ENCODE measurements at places on chromosomes 11 and 22. TPM values are rescaled to one million over a fixed set of nuclear protein-coding genes. Genes with fewer than 3 reads are reported as not detected.

DNA sequence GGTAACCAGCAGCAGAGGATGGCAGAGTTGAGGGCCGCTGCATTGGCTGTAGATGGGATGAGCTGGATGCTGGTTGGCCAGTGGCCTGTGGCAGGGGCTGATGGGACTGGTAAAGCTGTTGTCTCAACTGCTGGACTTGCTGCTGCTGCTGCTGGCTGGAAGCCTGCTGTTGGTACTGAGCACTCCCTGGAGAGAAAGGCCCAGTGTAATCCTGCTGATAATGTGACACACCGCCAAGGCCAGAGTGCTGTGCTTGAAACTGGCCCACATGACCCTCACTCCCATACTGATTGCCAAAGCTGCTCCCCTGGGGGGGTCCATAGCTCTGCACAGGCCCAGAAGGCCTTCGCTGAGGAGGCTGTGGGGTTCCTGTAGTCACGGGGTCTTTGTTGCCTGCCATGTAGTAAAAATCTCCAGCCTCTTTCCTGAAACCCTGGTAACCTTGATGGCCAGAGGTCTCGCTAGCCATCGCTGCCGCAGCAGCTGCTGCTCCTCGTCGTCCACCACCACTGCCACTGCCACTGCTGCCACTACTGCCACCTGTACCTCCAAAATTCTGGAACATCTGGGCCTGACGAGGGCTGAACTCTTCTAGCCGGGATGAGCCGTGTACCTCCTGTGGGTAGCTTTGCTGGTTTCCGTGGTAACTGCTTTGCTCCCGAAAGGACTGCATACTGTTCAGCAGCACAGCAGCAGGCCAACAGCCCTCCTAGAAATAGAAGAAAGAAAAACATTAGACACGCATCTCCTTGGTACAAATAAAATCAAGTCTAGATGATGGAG is 55.6 kb downstream of the TCF20 start:
- DNase-seq = no peak

DNA sequence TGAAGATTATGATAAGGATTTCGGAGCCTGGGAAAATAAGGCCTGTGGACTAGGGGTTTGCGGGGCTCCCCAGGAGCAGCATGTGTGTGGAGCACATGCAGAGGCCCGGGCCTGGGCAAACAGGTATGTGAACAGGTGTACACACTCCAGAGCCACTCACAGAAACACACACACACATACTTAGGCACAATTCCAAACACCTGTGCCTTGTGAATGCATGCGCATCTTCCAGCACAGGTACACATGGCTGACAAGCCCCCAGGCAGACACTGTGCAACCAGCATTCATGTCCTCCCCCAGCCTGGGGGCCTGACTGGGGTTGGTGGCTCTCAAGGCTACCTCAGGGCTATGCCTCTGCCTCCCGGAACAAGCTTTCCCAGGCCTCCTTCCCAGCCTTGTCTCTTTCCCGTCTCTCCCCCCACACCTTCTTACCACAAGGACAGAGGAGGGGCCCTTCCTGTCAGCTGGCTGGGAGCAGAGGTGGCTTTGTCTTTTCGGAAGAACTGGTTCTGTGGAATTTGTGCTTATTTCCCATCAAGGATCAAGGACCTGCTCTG is 2.6 kb upstream of the P2RY6 start:
- no peak for DNase-seq

GRCh38 chr11:44630511-44631210 is 65.2 kb downstream of the CD82 start:
- no peak for DNase-seq

DNA sequence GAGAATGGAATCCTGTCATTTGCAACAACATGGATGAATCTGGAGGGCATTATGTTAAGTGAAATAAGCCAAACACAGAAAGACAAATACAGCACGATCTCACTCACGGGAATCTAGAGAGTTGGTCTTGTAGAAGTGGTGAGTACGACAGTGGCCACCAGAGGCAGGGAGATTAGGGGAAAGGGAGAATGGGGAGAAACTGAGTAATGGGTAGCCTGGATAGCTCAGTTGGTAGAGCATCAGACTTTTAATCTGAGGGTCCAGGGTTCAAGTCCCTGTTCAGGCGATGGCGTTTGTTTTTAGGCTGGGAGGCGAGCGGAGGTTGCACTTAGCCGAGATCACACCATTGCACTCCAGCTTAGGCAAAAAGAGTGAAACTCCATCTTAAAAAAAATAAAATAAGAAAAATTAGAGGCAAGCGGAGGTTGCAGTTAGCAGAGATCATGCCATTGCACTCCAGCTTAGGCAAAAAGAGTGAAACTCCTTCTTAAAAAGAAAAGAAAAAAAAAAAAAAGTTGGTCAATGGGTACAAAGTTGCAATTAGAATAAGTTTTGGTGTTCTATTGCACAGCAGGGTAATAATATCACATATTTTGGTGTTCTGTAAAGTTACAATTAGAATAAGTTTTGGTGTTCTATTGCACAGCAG is 95.7 kb upstream of the UBASH3B start:
- DNase-seq = no peak

DNA sequence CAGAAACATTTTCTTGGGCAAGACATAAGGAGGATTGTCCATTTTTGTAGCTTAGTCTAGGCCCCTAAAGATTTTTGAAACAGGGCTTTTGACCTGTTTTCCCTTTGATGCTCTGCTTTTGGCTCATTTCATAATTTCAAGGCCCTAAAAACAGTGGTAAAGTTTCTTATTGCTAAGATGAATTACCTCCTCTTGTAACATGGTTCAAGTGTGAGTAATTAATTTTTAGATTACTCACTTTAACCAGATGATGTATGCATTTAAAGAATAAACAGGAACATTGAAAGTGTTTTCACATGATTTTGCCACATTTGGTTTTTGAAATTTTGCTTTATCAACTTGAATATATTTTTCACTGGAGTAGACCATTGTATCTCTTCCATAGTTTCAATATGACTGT is 1.2 kb downstream of the RAG2 start:
- no peak for DNase-seq

DNA sequence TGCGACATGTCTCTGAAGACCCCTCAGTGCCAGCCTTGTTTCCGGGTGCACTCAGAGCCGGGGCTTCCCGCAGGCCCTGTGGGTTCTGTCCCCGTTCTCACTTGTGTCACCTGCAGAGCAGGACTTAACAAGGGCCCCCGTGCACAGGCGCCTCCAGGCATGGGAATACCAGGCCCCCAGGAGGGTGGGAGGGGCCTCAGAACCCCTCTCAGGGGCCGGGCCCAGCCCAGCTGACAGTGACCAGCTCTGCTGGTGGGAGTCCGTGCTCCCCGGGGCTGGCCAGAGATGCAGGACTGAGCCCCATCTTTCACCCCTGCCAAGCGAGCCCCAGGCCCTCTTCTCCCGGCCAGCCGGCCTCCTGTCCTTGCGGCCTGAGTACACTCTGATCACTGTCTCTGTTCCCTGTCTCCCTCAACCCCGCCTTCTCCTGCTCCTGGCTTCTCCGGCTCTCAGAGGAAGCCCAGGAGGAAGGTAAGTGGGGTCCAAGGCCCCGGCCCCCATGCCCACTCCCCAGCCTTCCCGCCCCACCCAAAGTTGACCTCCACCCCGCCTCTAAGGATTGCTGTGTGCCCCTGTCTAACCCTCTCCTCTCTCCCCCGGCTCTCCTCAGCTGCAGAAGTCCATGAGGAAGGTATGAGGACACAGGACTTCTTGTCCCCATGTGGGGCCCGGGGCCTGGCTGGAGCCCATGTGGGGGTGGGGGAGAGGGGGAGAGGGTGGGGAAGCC is 5.3 kb downstream of the TNNT3 start:
- DNase-seq = no peak

DNA sequence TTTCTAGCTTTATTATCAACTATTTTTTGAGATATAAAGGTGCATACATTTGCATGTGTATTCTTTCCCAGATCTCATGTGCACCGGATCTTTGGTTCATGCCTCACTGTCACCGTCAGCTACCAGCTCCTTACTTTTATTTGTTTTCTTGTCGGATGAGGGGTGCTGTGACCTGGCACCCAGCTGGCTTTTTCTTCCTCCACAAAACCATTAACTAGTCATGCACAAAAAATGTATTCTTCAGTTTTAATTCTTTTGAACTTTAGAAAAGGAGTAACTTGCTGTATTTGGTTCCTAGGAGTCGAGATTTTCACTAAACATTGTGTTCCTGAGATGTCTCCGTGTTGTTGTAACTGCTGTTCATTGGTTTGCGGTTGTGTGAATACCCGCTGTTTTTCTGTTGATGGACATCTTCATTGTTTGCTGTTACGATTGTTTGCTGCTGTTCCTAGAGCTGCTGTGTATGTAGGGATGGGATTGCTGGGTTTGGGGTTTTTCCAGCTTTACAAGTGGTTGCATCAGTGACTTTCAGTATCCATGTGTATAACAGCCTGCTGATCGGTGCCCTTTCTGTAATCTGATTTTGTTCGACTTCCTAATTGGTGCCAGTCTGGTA is 39.4 kb downstream of the MOV10L1 start:
- DNase-seq = no peak

DNA sequence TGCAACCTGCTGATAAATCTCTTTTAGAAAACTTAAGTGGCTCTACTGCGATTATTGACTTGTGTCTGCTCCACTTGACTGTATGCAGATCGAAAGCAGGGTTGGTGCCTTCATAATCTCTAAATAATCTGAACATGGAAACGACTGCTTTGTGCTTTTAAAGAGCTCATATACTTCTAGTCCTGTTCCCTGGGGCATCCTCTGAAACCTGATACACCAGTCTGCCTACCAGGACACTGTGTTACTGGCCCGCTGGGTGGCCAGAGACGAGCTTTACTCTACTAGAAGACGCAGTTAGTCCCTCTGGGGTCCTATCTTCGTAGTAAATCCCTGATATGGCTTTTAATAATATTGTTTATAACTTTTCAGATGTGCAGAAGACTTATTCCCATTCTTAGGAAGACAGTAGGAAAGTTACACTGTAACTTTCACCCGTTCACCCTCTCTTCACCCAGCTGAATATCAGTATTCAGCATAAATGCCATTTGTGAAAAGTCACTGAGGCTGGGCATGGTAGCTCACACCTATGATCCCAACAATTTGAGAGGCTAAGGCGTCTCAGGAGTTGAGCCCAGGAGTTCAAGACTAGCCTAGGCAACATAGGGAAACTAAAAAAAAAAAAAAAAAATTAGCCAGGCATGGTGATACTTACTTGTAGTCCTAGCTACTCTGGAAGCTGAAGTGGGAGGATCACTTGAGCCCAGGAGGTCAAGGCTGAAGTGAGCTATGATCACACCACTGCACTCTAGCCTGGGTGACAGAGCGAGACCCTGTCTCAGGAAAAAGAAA is 9.0 kb upstream of the HTR3B start:
- no peak for DNase-seq

- DNase-seq = no peak
Measured at GRCh38 chr11:61345170-61345610, 12.2 kb downstream of the TKFC start.

DNA sequence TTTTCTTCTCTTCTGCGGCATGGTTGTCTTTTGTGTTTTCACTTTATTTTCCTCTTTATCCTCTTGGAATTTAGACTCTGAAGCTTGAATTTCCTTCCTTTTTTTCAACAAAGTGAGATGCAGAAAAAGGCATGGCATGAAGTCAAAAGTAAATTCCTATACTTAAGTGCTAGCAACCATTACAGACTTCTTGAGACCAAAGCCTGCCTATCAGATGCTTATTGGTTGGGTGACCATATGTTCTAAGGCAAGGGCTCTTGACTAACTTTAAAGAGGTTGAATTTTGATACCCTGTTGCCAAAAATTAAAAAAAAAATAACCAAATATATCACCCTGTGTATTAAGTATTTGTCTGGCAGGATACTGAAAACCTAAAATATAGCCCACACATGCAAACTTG is 237.4 kb downstream of the TMEM135 start:
- no peak for DNase-seq

- DNase-seq = no peak
Measured at GRCh38 chr11:255176-255575, 18.4 kb downstream of the PSMD13 start.

- DNase-seq = peak; percentile 49
Measured at GRCh38 chr11:125995313-125995712, 49.5 kb downstream of the VSIG10L2 start.

DNA sequence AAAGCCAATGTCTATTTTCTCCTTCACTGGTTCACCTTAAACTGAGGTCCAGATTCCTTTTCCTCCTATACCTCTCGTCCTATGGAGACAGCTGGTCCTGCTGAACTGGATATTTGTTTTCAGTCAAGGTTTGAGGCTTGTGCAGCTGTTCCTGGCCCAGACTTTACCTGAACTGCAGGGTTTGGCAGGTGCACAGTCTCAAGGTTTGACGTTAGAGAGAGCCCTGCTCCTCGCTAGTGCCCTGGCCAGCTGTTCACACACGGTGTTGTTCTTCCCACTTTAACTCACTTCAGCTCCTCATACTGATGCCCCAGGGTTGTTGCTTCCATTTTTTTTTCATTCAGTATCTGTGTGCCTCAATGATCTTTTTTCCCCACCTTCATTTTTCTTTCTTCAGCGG is 74.0 kb upstream of the TTC12 start:
- DNase-seq = no peak

GRCh38 chr11:78497293-78497692 is 77.4 kb downstream of the NARS2 start:
- no peak for DNase-seq

The SLN gene
- total RNA-seq = not detected

The LYVE1 gene
- total RNA-seq = not detected

The IPO7 gene
- 98.5 TPM for total RNA-seq

The ARHGAP20 gene
- total RNA-seq = 0.18 TPM

The PDE3B gene
- 92.2 TPM for total RNA-seq

The MMP13 gene
- not detected for total RNA-seq

The CCDC188 gene
- not detected for total RNA-seq

The OR52I2 gene
- total RNA-seq = not detected

The OR5F1 gene
- total RNA-seq = not detected

Measured in activated CD8-positive, alpha-beta memory T cell treated with anti-CD3 and anti-CD28 coated beads, Interleukin-2, amount 10 ng/mL, durations not matched to agents 7 days and 5 days (primary cell).